Stimulated activated CD4-positive, alpha-beta T cell treated with anti-CD3 and anti-CD28 coated beads, Interleukin-12 subunit alpha, Interleukin-12 subunit beta, amount 100 ng/mL, for 48 hours (primary cell): ENCODE measurements at places on chromosomes 3 and 15.

DNA sequence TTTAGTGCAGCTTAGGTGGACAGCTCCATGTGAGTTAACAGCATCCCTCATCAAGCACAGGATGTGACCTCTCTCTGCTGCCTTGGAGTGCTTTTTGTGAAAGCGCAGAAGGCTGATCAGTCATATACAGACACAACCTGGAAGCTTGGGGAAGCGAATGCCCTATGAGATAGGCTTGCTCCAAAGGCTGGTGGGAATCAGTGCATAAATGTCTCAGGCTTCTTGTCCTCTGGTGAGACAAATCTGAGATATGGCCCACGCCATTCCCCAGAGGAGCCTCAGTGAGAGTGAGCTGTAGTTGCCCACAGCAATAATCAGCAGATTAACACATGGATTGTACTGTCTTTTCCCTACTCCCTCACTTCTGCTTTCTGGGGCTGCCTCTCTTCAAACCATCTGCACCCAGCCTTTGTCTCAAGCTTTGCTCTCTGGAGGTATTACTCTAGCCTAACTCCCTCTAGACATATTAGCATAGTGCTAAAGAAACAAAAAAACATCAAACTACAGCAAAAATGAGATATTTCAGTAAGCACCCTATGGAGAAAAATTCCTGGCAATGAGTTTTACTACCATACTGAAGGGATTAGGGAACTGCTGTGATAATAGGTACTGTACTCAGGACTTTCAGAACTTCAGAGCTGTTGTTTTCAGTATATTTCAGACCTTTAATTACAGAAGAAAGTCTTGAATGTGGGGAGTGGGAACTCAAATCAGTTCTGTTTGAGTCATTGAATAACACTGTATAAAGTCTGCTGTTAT lies 113.7 kb downstream of the OXSM start:
- DNase-seq: no peak

- no peak for DNase-seq
These were observed 478.9 kb upstream of the TBL1XR1 start for GRCh38 chr3:177676148-177676547.

DNA sequence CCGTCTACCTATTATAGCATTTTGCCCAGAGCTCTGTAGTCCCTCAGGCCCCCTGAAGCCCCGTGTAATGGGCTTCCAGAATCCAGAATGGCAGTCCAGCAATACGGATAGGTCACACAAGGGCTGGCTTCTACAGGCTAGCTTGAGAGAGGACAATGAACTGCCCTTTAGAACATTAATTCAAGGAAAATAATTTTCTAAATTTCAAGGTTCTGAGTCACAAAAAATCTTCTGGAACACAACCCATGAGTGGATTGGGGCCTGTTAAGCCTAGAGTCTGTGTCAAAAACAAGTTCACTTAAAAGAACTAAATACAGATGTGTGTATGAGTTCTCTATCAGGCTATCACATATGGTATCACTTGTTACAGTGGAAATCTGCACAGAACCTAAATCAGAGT lies 28.8 kb downstream of the DCP1A start:
- DNase-seq: no peak

GRCh38 chr3:65833761-65834505 lies 204.8 kb downstream of the MAGI1 start:
- no peak for DNase-seq

- DNase-seq: peak; percentile 14
These were observed 67.6 kb upstream of the HACD2 start for GRCh38 chr3:123652342-123652984.

- DNase-seq: no peak
These were observed 6.7 kb downstream of the ISLR start for GRCh38 chr15:74179983-74180880.

DNA sequence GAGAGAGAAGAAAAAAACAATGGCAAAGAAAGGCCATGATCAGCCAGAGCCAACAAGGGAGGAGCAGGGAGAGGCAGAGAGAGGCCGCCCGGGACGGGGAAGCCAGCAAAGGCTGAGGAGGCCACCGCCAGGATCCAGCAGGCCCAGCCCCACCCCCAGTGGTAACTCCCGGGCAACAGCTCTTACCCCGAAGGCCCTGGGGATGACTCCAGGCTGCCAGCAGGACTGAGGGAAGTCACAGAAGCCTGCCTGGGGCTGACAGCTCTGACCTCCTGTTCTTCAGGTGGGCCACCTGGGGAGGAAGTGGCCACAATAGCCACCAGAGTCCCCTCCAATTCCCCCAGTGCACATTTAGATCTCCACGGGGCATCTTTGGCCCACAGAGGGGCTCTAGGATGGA lies 184.3 kb upstream of the LINGO1 start:
- DNase-seq: no peak

- no peak for DNase-seq
These were observed 15.0 kb upstream of the TM6SF1 start for GRCh38 chr15:83092309-83092976.

GRCh38 chr3:156536524-156537316 lies 18.2 kb downstream of the SSR3 start:
- no peak for DNase-seq

DNA sequence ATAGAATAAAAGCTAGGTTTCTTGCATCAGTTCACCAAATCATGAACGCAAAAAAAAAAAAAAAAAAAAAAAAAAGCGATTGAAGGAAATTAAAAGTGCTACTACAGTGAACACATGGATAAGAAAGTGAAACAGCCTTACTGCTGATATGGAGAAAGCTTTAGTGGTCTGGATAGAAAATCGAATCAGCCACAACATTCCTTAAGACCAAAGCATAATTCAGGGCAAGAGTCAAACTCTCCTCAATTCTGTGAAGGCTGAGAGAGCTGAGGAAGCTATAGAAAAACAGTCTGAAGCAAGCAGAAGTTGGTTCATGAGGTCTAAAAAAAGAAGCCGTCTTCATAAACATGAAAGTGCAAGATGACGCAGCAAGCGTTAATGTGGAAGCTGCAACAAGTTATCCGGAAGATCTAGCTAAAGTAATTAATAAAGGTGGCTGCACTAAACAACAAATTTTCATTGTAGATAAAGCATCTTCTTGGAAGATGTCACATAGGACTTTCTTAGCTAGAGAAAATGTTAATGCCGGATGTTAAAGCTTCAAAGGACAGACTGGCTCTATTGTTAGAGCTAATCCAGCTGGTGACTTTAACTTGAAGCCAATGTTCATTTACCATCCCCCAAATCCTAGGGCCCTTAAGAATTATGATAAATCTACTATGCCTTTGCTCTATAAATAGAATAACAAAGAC lies 19.2 kb downstream of the P3H2 start:
- DNase-seq: no peak
